CD4-positive, alpha-beta T cell (primary cell): ENCODE measurements at places on chromosomes 6 and 20. TPM values are rescaled to one million over a fixed set of nuclear protein-coding genes. Genes with fewer than 3 reads are reported as not detected.

The SLC44A4 gene
- total RNA-seq = not detected

The HLA-DMA gene
- 14.4 TPM for total RNA-seq

The FOXQ1 gene
- total RNA-seq = not detected

The PRICKLE4 gene
- total RNA-seq = not detected

The LST1 gene
- total RNA-seq = 8.9 TPM

The CALHM6 gene
- total RNA-seq = 3.1 TPM

The SIRPG gene
- 28.0 TPM for total RNA-seq

The STMND1 gene
- not detected for total RNA-seq

The BMP6 gene
- total RNA-seq = not detected

The PLG gene
- total RNA-seq = not detected

The WFDC2 gene
- not detected for total RNA-seq

The HTR1B gene
- not detected for total RNA-seq

The VWA7 gene
- 1.7 TPM for total RNA-seq

The CAPN11 gene
- total RNA-seq = 1.3 TPM

The NR2E1 gene
- total RNA-seq = not detected
